Stimulated activated CD8-positive, alpha-beta memory T cell treated with anti-CD3 and anti-CD28 coated beads, Interleukin-12 subunit alpha, Interleukin-12 subunit beta, amount 100 ng/mL, for 1 hour (primary cell): ENCODE measurements at places on chromosomes 5 and 9.

DNA sequence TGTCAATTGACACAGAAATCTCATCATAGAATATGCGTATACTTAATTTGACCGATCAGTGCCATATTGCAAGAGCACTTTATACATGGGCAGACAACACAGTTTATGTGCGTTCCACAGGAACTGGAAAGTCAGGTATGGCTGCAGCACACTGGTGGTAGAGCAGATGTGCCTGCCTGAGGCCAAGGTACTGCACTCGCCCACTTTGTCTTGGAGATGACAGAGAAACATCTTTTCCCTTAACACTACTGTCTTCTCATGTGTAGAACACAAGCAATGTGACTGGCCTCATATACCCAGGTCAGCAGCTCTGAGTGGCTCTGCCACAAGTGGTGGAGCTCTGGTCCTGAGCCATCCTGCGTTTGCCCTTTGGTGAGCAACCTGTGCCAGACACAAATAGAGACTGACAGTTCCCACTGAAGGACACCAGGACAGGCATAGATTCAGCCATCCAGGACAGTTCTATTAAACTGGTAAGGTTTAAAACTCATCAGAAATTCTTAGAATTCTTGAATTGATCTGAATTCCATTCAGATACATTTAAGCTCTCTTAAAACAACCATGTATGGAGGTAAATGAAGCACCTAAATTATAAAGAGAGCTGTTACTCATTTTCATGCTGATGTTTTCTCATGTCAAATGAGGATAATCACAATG, 21.0 kb upstream of the PPP2CA start:
- DNase-seq = no peak

- DNase-seq = no peak
Measured at GRCh38 chr9:92722386-92723298, 42.0 kb downstream of the BICD2 start.

- no peak for DNase-seq
Measured at GRCh38 chr9:76463211-76463610, 4.2 kb downstream of the GCNT1 start.

DNA sequence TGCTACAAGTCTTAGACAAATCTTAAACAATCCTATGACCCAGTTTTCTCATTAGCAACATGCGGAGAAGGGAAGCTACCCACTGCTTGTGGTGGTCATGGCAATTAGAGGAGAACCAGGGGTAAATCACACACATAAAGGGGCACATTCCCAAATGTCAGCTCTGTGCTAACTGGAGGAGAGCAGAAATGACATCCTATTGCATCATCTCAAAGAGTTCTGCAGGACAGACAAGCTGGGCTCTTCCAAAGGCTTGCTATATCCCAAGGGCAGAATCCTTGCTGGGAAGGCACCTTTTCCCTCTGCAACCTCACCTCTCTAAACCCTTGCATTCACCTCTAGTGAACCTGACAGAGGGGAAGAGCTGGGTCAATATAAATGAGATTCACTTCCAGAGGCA, 17.0 kb upstream of the WWC1 start:
- DNase-seq = no peak

DNA sequence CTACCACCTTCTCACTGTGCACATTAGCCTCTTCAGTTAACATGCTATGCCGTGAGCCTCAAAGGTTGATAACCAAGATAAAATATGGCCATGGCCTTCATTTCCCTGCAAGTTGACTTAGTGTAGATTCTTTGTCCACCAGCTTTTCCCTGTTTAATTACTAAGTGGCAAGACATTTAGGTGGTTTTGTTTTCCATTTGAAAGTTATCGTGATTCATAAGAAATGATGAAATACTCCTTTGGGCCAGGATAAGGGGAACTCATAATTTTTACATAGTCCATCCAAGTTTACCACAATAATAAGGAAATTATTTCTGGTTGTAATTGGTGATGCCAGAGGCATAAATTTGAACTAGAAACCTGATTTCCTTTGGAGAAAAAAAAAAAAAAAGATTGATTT, 609.6 kb downstream of the TAF11L14 start:
- no peak for DNase-seq

- DNase-seq = no peak
Measured at GRCh38 chr5:178454303-178454702, 135.9 kb downstream of the COL23A1 start.

- DNase-seq = no peak
Measured at GRCh38 chr9:110996436-110997220, 41.6 kb downstream of the LPAR1 start.

- DNase-seq = peak; percentile 51
Measured at GRCh38 chr5:180313677-180314505, 22.0 kb upstream of the MAPK9 start.

DNA sequence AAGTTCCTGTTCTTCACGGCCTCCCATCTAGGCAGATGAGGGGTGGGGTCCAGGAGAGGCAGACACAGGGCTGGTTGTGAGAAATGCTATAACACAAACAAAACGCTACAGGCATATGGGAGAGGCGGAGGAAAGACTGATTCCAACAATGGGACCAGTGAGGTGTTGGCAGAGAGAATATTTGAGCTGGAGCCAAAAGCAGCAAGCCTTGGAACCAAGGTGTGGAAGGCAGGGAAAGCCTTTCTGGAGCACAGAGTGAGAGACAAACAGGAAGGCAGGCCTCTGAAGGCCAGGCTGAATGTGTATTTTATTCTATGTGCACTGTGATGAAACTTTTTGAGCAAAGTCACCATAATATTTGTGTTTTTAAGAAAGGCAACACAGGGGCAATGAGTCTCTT, 2.9 kb downstream of the ATPSCKMT start:
- DNase-seq = no peak

GRCh38 chr9:18183974-18184373, 290.0 kb upstream of the ADAMTSL1 start:
- no peak for DNase-seq

DNA sequence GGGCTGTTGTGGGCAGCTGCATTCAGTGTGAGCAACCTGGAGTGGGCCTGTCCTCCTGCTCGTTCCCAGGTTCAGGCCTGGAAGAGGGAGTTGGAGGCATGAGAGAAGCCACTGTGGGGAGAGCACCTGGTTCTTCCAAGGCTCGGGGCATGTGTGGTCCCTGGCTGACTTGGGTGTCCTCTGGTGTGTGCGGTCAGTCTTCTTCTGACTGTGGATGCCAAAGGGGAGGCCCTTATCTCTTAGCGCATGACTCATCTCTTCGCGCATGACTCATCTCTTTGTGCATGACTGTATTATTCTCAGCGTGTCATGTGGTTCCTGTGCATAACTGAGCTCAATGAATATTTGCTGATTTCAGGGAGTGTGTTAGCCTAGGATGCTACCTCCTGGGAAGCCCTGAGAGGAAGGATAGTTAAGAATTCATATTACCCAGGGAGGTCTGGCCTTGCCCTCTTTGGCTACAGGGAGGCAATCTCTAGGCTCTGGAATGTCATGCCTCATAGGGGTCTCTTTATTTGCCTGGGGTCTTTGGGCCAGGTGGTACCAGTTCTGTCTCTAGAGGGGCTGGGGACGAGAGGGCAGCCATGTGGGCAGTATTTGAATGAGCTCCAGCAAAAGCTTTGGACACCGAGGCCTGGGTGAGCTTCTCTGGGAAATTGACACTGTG, 188.7 kb downstream of the HSPA4 start:
- no peak for DNase-seq

DNA sequence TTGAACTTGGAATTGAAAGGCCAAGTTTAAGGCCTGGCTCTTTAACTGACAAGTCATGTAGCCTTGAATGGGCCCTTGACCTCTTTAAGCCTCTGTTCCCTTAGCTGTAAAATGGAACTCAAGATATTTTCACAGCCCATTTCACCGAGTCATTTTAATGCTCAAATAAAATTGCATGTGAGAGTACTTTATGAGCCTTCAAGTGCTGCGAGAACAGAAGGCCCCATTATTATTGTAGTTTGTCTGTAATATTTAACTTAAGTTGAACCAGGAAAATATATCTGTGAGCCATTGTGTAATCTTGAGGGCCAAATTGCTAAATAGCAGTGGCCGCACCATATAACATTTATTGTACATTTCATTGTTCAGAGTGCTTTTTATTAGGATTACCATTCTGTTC, 249.9 kb downstream of the NTRK2 start:
- DNase-seq = no peak

DNA sequence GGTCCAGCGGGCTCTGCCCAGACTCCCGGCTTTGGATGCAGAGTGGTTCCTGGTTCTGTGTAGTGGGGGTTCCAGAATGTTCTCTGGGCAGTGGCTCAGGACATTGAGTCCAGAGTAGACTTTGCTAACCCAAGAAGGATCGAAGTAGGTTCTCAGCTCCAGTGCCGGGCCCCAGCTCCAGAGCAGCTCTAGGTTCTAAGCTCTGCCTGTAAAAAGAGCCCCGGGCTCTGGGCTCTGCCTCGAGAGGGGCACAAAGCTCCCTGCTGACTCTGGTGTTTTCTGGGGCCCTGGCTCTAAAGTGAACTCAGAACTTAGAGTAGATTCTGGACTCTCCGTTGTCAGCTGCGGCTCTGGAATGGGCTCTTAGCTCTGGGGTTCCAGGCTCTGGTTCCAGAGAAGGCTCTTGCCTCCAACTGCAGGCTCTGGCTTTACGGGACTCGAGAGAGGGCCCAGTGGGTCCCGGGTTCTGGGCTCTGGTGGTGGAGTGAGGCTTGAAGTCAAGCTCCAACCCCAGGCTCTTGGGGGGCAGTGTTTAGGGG, 414 bp downstream of the WDR38 start:
- no peak for DNase-seq

DNA sequence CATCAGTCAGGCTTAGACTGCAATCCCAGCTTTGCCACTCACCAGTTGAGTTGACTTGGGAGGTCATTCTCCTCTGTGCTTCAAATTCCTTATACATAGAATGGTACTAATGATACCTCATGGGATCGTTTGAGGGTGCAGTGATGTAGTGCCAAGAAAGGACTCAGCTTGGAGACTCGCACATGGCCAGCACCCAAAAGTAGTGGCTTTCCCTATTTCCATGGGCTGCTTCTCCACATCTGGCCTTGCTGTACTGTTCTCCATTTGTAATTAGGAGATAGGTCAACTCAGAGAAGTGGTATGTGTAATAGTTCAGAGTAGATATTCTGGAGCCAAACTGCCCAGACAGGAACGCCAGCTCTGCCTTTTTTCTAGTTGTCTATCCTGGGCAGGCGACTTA, 5.5 kb downstream of the CCL19 start:
- DNase-seq = no peak

- no peak for DNase-seq
Measured at GRCh38 chr5:35129276-35129675, 81.5 kb upstream of the AGXT2 start.

GRCh38 chr9:134253606-134254205, 72.5 kb upstream of the RXRA start:
- no peak for DNase-seq

GRCh38 chr9:89346696-89347095, 28.4 kb downstream of the SECISBP2 start:
- DNase-seq = no peak

- no peak for DNase-seq
Measured at GRCh38 chr9:18721267-18721994, 247.5 kb downstream of the ADAMTSL1 start.

GRCh38 chr9:132634327-132634726, 35.5 kb downstream of the DDX31 start:
- no peak for DNase-seq

GRCh38 chr9:126113756-126114408, 212.7 kb upstream of the MVB12B start:
- no peak for DNase-seq

DNA sequence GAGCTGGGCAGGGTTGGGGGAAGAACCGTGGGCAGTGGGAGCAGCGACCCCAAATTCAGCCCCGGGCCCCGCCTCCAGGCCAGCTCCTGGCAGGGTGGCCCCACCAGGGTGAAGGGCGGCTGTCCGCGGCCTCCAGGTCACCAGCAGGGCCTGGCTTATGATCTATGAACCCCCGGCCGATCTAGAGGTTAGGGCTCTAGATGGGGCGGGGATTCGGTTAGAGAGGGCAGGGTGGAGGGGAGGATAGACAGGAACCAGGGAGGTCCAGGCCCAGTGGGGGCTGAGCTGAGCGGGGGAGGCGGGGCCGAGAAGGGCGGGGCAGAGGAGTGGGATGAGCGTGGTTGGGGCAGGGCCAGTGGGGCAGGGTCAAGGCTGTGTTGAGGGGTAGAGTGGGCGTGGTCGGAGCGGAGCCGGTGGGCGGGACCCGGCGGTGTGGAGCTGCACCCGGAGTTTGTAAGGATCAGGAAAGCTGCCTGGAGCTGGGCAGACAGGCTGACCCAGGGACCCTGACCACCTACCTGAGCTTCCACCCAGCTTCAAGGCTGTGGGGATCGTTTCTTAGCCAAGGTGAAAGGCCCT, 29.3 kb upstream of the OBP2B start:
- DNase-seq = peak; percentile 4

DNA sequence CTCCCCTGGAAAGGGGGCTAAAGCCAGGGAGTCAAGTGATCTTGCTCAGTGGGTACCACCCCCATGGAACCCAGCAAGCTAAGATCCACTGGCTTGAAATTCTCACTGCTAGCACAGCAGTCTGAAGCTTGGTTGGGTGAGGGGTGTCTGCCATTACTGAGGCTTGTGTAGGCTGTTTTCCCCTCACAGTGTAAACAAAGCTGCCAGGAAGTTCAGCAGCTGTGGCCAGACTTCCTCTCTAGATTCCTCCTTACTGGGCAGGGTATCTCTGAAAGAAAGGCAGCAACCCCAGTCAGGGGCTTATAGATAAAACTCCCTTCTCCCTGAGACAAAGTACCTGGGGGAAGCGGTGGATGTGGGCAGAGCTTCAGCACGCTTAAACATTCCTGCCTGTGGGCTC, 17.1 kb upstream of the EPB41L4A start:
- DNase-seq = no peak

DNA sequence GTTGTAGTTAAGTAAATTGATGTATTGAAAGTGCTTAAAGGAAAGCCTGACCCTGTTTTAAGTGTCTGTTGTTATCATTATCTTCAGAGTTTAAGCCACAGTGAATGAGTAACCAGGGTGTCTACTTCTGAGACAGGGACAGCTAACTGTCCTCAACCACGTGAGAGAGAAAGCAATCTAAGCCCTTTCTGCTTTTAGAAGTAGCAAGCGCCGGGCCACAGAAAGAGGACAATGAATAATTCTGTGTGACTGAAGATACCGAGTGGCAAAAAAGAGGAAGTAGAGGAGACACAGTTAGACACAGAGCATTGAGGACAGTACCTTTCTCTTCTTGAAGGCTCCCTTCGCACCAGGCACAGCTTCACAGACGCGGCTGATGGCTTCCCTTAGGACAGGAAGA, 86.3 kb downstream of the S1PR3 start:
- no peak for DNase-seq

GRCh38 chr9:127166651-127167524, 44.5 kb upstream of the ANGPTL2 start:
- DNase-seq = no peak

DNA sequence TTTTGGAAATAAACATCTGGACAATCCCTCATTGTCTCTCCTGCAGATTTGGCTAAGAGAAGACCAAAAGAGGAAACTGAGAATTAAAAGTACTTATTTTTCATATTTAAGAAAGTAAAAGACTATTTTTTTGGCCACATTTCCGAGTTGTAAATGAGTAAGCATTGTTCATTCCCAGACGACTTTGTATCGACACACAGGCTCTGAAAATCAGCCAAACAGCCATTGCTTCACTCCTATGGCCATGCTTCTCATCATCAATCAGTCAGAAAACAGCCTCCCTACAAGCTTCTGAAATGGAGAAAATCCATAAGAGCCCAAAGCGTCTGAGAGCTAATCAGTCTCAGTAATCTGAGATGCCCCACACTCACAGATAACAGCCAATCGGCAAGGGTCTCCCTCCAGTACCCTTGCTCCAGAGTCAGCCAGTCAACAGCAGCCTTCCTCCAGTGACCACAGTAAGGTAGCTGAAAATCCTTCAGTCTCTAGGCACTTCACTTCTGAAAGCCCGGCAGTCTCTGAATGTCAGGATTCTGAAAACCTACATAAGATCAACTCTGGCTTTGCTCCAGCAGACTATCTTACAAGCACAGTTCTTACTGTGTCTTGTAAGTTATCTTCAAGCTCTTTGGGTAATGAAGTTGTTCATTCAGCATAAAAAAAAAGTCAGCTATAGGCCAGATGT, 30.9 kb downstream of the CDO1 start:
- DNase-seq = no peak
